ENCODE measurements at places on chromosomes 1 and 21. TPM values are rescaled to one million over a fixed set of nuclear protein-coding genes. Genes with fewer than 3 reads are reported as not detected.

Gene PLA2G2C
- not detected for total RNA-seq

DNA sequence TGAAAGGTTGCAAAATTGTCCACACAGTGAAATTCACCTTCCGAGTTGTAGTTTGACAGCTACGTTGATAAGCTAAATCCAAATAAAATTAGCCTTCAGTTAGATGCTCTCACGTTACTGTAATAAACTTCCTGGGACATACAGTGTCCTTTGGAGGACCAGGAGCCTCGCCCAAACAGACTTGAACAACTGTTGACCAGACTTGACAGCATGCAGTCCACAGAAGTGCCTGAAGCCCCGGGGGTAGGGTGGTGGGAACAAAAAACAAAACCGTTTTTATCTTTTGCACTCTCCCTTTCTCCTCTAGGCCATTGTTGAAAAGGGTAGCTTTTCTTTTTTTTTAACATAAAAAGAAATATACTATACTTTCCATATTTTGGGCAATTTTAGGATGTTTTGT is 172.8 kb upstream of the SAMSN1 start:
- DNase-seq = no peak

DNA sequence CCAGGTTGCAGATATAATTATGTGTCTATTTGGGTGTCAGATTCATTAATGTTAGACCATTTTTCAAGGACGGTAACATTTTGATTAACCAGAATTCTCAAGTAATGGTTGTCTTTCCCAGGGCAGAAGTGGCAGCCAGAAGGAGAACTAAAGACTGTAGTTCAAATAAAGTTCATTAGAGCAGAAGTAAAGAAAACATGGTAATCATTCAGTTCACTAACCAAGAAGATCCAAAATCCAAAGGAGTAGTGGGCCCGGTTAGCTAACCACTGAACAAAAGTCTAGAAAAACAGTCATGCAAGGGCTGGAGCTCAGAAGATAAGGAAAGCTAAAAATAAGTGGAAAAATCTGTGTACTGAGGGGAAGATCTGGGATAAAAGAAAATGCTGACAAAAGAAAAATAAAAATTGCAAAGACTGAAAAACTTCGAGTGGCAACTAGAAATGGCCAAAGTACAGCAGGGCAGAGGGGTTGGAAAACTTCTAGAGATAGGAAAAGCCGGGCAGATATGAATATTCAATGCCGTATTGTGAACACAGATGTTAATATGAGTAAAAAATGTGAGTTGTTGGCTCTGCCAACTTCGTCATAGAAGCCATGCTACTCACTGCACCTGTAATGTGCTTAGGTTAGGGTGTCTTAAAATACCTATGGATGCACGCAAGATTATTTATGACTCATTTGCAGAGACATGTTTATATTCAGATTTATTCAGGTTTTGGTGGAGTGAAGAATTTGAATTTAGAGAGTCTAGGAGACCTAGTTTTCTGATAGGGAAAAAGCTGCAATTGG is 925.9 kb downstream of the LTN1 start:
- DNase-seq = no peak

Gene S100A14
- total RNA-seq = not detected

GRCh38 chr1:203145321-203146041 is 18.0 kb downstream of the ADORA1 start:
- no peak for DNase-seq

GRCh38 chr1:180633057-180634056 is 1.5 kb downstream of the XPR1 start:
- DNase-seq = no peak

DNA sequence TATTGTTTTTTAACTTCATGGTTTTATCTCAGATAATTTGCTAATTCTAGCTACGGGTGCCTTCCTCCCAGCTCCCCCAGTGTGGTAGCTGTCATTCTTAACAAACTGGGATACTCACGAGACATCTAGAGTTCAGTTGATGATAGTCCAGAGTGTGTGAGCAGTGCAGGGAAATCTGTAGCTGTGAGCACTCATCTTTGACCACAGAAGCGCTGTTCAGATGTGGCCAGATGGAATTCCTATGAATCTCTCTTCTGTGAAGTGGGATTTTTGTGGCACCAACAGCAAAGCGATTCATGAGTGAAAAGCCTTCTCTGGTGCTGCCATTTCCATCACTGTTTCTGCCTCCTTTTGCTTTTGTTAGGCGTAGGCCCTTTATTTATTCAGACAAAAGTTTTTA is 125.1 kb downstream of the NFIA start:
- DNase-seq = no peak

- DNase-seq = no peak
Observed at GRCh38 chr1:40153073-40153770, 8.0 kb upstream of the RLF start.

Data from CD4-positive, alpha-beta T cell (primary cell).